ENCODE measurements at places on chromosomes 12 and 14.

DNA sequence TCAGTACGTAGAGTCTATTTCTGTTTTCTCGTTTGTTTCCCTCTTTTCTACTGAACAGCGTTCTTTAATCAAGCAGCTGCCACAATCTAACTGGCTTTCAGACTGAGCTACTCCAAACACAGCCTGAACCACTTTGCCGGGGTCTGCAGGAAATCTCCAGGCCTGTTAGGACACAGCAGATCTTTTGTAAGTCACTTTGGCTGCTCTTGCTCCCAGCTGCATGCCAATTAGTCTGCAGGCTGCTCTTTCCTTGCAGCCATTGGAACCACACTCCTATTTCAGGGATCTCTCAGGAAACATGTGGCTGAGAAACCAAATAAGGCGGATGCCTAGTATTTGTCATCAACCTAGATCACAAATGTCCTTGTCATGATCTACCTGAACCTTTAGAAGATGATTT lies 73.6 kb downstream of the TMTC1 start:
- DNase-seq: no peak

DNA sequence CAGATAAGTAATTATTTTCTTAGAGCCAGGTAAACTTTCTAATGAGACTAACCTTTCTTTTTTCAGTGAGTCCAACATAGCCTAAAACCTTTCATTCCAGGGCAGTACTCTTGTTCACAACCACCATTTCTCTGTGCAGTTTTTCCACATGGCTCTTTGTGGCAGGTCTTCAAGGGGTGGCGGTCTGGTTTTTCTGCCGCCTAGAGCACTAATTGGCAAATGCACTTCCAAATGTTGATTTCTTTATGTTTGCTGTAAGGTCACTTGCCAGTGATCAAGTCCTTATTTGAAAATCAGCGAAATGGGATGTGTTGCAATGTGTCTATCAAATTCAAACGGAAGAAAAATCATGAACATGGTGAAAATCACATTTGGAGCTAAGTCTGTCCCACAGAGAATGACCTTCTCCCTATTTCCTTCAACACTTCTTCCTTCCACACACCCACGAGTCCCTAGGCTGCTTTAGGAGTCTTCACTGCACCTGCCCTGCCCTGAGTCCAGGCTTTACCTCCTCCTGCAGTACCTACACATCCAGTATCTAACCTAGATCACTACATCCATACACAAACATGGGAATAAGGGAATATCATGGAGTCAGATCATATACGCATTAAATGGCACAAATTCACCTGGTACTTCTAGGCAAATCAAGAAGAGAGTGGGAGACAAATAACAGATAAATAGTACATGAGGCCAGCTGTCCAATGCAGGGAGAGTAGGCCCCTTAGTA lies 1.9 kb downstream of the SRGAP1 start:
- no peak for DNase-seq

- no peak for DNase-seq
These were observed 3.8 kb downstream of the RPS29 start for GRCh38 chr14:49582113-49582977.

DNA sequence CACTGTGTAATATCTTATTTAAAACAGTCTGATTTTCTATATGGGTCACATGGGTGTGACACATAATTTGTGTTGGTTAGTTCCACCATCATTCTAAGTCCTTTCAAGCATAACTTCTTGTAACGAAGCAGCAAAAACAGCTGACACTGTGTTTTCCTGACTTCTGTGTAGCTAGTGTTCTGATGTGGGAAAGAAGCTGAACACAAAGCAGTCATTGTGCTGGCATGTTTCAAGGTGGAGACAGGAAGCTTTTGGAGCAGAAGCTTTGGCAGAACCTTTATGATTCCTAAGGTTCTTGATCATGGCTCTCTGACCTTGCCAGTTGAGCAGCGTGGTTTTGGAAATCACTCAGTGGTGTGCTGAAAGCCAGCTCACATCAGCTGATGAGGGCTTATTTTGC lies 351.7 kb upstream of the MDGA2 start:
- no peak for DNase-seq

DNA sequence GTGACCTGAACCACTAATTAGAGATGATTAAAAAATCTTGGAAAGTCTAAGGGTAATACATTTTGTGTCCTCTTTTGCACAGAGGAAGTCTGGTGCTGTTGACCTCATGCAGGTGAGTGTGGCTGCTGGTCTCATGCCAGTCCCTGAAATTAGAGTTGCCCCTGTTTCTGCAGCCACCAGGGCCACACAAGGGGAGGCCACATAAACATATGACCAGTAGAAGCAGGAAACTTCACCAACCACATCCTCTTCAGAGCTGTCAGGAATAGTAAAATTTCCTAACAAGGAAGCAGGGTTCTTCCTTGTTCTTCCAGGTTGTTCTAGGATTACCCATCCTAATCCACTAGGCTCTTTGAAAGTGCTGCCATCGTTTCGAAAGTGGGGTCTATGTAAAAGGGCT lies 28.3 kb downstream of the PSMA6 start:
- no peak for DNase-seq

DNA sequence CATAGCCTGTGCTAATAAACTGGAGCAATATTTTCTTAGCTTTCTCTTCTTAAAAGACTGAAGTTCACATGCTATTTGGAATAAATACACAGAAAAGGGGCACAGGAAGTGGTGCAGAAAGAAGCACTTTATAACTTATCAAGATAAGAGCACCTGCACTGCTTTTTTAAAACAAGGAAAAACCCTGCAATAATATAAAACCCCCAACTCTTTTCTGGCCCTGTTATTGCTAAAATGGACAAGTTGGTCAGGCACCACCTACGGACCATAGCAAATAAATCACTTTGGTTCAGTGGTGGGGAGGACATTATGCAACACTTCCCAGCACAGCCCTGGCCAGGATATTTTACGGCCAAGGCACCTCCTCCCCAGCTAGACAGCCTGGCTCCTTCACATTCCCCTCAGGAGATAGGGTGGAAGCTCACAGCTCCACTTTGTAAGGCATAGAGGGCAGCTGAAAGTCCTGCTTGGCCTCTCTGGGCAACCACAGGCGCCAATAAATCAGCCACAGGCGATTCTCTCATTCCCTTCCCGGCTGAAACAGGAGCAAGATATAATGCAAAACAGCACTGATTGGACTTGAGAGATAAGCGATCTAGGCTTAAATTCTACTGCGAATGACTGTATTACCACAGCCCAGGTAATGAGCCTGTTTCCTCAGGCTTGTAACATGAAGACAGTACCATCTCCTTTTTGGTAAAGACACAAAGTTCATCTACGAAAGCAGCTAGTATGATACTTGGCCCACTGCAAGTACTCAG lies 2.0 kb downstream of the ZBTB25 start:
- peak; percentile 61 for DNase-seq
